Naive thymus-derived CD4-positive, alpha-beta T cell (primary cell): ENCODE measurements at places on chromosomes 3 and 15. TPM values are rescaled to one million over a fixed set of nuclear protein-coding genes. Genes with fewer than 3 reads are reported as not detected.

PAQR9 gene
- total RNA-seq, result not detected

TNFSF10 gene
- total RNA-seq, result 45.4 TPM

ACKR4 gene
- total RNA-seq, result 0.16 TPM

UBAP1L gene
- total RNA-seq, result 5.6 and 6.4 TPM in 2 replicates

TF gene
- 0.28 and 0.44 TPM in 2 replicates for total RNA-seq

C3orf70 gene
- total RNA-seq, result not detected

TRIM42 gene
- total RNA-seq, result not detected

SGO1 gene
- total RNA-seq, result 0.68 TPM

TMC3 gene
- total RNA-seq, result not detected in 2 replicates

CP gene
- not detected for total RNA-seq

ATP8B4 gene
- 18.5 TPM for total RNA-seq

ROPN1 gene
- total RNA-seq, result not detected

GOLGA6B gene
- total RNA-seq, result not detected

CCNDBP1 gene
- 70.0 and 78.0 TPM in 2 replicates for total RNA-seq
